CD8-positive, alpha-beta memory T cell (primary cell): ENCODE measurements at places on chromosomes 5 and 9.

DNA sequence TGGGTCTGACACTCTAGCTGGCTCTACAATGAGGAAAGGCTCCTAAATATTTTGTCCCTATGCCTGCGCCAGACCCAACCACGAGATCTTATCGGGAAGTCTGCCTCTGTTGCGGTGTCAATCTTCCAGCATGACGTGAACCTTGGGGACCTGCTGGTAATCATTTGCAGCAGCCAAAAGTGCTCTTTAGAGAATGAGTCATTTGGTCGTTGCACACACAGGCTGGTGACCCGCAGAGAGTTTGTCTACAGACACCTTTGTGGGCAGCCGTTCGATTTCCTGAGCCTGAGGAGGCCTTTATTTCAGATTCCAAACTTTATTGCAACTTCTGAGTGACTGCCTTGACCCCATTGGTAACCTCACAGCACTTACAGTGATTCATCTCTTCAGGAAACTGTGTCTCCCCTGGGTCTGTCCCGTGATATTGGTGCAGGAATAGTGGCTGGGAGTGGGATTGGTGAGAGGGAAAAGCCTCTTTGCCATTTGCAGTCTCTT lies 326.1 kb downstream of the NSG2 start:
- no peaks in the 10 kb centered on the region for H3K4me1 ChIP-seq
- H3K36me3 ChIP-seq, result no peaks in the 10 kb centered on the region
- H3K27me3 ChIP-seq, result no peaks in the 10 kb centered on the region
- no peak overlapping the region for H3K27ac ChIP-seq

DNA sequence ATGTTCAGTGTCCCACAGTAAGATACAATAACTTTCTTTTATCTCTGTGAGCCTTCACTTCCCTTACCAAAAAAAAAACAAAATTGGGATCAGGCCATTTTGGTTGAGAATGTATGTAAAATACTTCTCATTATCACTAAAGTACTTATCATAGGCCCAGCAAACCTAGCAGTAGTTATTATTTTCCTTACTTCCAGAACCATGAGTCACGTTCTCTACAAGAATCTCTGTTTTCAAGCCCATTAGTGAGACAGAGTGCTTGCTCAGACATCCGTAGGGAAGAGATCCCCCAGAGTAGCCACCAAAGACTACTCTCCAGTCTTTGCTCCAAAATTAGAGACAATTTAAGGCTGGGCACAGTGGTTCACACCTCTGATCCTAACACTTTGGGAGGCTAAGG lies 103.9 kb upstream of the NR5A1 start:
- no peaks in the 10 kb centered on the region for H3K27me3 ChIP-seq
- DNase-seq, result no peak
- no peaks in the 10 kb centered on the region for H3K4me1 ChIP-seq
- no peak overlapping the region for H3K4me3 ChIP-seq
- H3K27ac ChIP-seq, result no peak overlapping the region

DNA sequence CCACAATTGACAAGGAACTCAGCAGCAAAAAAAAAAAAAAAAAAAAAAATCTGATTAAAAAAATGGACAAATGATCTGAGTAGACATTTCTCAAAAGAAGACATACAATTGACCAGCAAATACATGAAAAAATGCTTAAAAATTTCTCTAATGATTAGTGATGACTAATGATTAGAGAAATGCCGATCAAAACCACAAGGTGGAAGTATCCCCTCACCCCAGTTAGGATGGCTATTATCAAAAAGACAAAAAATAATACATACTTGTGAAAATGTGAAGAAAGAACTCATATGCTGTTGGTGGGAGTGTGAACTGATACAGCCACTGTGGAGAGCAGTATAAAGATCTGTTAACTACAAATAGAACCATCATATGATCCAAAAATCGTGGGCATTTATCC lies 245.3 kb downstream of the OSTF1 start:
- no peaks in the 10 kb centered on the region for H3K27me3 ChIP-seq
- DNase-seq, result no peak
- no peaks in the 10 kb centered on the region for H3K4me1 ChIP-seq

- no peaks in the 10 kb centered on the region for H3K4me1 ChIP-seq
- H3K4me3 ChIP-seq, result no peak overlapping the region
- no peak overlapping the region for H3K27ac ChIP-seq
- H3K36me3 ChIP-seq, result no peaks in the 10 kb centered on the region
- no peaks in the 10 kb centered on the region for H3K27me3 ChIP-seq
- no peak for DNase-seq
Observed at GRCh38 chr5:6333182-6333905, 45.0 kb downstream of the MED10 start.

DNA sequence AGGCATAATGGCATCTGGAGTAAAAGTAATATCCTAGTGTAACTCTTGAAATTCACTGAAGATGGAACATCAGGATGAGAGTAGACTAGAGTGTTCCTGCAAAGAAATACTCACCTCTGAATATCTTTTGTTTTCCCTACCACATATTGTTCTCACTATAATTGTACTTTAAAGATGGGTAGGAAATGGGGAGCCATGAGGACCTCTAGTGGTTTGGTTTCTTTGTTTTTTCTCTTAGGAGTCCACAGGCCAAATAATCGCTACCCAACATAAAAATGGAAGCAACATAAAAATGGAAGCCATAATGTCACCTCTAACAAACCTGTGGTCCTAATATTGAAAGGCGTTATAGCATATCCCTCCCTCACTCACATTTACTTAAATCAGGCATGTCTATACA lies 2375.8 kb downstream of the MAT2B start:
- no peaks in the 10 kb centered on the region for H3K4me1 ChIP-seq
- no peaks in the 10 kb centered on the region for H3K36me3 ChIP-seq
- no peak overlapping the region for H3K4me3 ChIP-seq
- no peak overlapping the region for H3K27ac ChIP-seq
- no peaks in the 10 kb centered on the region for H3K27me3 ChIP-seq

- no peak overlapping the region for H3K4me3 ChIP-seq
- H3K27me3 ChIP-seq, result no peaks in the 10 kb centered on the region
- no peak overlapping the region for H3K27ac ChIP-seq
- no peaks in the 10 kb centered on the region for H3K36me3 ChIP-seq
- H3K4me1 ChIP-seq, result no peaks in the 10 kb centered on the region
Observed at GRCh38 chr9:88302579-88303324, 85.5 kb upstream of the SPIN1 start.

DNA sequence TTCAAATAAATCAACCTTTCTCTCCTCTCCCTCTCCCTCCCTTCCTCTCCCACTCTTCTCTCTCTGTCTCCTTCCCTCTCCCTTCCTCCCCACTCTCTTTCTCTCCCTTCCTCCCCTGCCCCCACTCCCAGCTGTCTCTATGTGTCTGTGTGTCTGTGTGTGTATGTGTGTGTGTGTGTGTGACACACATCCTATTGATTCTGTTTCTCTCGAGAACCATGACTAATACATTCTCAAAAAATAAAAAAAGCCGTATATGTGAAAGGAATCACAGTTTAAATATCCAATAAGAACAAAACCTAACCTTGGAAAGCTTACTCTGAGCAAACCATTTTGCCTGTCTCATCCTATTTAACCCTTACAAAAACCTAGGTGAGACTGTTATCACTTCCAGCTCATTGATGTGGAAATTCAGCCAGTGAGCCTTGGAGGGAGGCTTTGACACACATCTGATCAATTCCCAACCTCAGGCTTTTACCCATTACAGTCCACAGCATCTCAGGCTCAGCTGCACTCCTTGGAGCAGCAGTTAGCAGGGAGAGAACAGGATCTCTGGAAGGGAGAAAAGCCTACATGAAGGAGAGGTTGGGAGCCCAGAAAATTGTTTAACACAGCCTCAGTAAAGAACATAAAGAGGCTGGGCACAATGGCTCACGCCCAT lies 8.3 kb downstream of the HSD17B3 start:
- no peak overlapping the region for H3K4me3 ChIP-seq
- no peaks in the 10 kb centered on the region for H3K27me3 ChIP-seq
- no peak overlapping the region for H3K27ac ChIP-seq
- H3K4me1 ChIP-seq, result no peaks in the 10 kb centered on the region

GRCh38 chr9:133233681-133234432 lies 24.8 kb upstream of the OBP2B start:
- H3K4me1 ChIP-seq, result peaks cover 4% of the 10 kb centered on the region
- H3K4me3 ChIP-seq, result no peak overlapping the region
- no peak overlapping the region for H3K27ac ChIP-seq
- no peaks in the 10 kb centered on the region for H3K27me3 ChIP-seq
- DNase-seq, result no peak

DNA sequence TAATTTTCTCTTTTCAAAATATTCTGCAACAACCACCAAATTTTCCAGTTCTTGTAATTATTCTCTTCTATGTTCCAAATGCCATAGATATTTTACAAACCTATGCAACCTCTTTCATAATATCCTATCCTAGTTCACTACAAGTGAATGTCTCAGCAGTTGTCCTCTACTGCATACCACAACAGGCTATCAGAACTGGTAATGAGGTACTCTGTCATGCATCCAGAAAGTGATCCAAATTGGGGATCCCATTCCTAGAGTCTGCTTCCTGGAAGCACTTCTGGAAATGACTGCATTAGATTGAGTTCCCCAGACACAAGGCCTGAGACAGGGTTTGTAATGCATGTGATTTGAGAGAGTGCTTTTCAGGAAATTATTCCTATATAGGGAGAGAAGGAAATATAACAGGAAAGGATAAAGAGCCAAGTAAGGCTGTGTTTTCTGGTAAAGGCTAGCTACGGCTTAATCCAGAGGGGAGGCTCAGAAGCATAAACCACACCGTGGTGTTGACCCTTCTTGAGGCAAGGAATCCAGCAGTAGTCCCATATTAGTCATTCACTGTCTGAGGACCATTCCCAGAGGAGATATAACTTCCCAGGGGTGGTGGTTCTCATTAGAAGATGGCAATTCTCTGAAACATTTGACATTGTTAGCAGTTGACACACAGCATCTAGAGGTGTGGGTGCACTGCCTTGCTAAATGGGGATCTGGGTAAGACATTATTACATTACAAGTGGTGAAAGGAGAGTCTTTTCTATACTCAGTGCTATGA lies 80.3 kb upstream of the FST start:
- no peak overlapping the region for H3K27ac ChIP-seq
- no peaks in the 10 kb centered on the region for H3K4me1 ChIP-seq
- no peaks in the 10 kb centered on the region for H3K27me3 ChIP-seq
- DNase-seq, result no peak
- H3K4me3 ChIP-seq, result no peak overlapping the region

GRCh38 chr9:70438341-70438928 lies 24.0 kb upstream of the KLF9 start:
- DNase-seq, result no peak
- peaks cover 3% of the 10 kb centered on the region for H3K4me1 ChIP-seq
- no peak overlapping the region for H3K4me3 ChIP-seq
- H3K36me3 ChIP-seq, result no peaks in the 10 kb centered on the region
